ENCODE measurements at places on chromosomes 2 and 18.

- no peak for DNase-seq
Measured at GRCh38 chr2:207184768-207185167, 19.0 kb upstream of the KLF7 start.

GRCh38 chr2:18378020-18378653 is 182.3 kb downstream of the RDH14 start:
- peak; percentile 44 for DNase-seq

DNA sequence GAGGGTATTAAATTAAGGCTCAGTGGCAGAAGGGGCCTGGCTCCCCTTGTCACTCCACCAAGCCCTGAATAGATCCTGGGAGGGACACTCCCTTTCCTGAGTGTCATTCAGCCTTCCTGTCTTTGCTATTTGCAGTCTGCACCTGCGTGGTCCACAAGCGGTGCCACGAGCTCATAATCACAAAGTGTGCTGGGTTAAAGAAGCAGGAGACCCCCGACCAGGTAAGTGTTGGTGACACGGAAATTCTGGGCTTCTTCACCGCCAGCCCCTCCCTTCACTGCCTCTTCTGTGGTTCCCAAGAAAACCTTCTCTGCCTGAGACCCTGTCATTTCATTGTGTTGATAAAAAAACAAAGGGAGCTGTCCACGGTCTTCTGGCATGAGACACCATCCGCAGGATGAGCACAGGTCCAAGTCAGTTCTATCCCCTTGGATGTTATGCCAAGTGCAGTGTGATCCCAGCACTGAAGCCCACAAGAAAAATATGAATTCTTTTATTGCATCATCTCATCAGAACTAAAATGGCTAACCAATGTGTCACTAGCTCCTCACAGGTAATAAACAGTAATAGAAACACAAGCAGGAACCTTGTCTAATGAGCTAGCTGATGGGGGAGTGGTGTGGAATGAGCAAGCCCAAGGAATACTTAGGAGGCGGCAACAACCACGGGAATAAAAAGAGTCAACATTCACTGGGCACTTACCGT is 316.9 kb upstream of the EPAS1 start:
- no peak for DNase-seq

DNA sequence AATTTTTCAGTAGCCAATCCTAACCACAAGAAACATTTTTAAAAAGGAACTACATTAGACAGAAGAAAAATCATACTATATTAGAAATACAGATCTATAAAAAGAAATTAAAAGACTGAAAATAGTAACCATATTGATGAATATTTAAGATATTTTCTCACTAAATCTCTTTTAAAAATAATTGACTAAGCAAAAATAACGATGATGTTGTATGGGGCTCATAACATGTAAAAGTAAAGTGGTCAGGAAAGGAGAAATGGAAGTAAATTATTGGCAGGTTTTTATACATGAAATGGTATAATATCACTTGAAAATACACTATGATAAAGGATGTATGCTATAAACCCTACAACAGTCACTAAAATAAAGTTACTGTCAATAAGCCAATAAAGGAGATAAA is 5.4 kb downstream of the WDPCP start:
- DNase-seq, result no peak

DNA sequence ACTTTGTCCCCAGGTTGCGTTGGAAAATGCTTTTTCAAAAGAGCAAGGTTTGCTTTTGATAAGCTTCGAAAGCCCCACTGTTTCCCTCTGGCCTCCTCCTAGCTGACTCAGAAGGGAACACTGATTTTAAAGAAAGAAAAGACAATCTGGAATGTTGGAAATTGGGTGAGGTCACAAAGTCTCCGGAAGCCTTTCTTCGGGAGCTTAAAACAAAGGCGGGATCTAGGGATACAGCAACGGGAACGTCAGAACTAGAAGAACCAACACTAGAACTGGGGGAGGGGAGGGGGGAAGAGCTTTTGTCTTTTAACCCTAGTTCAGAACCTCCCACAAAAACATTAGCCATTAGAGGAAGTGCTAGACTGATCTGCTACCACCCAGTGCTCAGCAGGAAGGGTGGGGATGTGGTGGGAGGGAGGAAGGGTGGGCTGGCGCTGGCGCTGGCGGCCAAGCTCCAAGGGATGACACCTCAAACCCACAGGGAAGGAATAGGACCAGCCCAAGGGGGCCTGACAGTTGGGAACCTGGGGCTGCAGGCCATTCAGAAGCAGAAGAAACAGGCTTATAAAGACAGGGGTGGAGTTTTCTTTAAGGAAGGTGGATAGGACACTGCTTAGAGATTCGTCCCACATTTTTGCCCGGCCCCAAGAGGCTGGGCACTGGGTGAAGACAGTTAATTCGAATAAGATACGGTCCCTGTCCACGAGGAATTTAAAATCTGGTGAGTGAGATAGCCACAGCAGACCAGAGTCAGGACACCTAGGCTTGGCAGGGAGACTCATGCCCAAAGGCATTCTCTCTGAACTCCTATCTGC is 1.7 kb downstream of the TMSB10 start:
- peak; percentile 33 for DNase-seq

DNA sequence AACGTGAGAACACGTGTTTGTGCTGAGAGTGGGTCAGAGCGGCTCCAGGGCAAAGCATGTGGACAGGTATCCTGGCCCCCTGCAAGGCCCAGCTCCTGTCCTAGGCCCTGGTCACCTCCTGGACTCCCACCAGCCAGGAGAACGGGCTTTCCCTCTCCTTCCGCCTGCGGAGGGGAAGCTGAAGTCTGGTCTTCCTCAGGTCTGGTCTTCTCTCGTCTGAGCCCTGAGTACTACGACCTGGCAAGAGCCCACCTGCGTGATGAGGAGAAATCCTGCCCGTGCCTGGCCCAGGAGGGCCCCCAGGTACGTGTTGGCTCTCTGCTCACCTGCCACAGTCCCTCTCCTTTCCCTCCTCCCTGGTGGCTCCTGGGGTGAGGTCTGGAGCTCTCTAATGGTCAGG is 963 bp downstream of the GNLY start:
- no peak for DNase-seq

GRCh38 chr2:203143391-203143790 is 95.4 kb upstream of the CYP20A1 start:
- DNase-seq, result no peak

- DNase-seq, result no peak
Measured at GRCh38 chr2:102061962-102062795, 70.4 kb downstream of the IL1R2 start.

All from NCI-H1105 treated with DMSO at 0.1 percent for 48 hours (cell line).